ENCODE measurements at places on chromosomes 12 and 14. TPM values are rescaled to one million over a fixed set of nuclear protein-coding genes. Genes with fewer than 3 reads are reported as not detected.
A peak's percentile ranks its signal among the peaks of the same experiment; 100 is the strongest.

- no peak for DNase-seq
Measured at GRCh38 chr12:18261906-18262305, 588 bp downstream of the PIK3C2G start.

GRCh38 chr12:44847403-44847802 lies 28.7 kb downstream of the NELL2 start:
- DNase-seq: no peak

- no peak for DNase-seq
Measured at GRCh38 chr12:124026755-124027745, 54.0 kb downstream of the ZNF664 start.

DNA sequence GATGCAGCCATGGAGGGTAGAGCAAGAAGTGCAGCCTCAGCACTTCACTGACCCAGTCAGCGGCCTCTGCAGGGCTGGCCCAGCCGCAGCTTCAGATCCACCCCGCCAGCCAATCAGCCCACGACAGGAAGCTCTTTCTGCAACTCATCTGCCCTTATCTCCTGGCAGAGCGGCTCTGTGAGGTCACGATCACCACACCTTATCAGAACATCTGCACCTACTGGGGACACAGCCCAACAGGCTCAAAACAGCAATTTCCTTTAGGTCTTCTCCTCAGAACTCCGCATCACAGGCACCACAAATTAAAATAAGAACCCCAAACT lies 287.3 kb downstream of the BCL11B start:
- DNase-seq: no peak

DNA sequence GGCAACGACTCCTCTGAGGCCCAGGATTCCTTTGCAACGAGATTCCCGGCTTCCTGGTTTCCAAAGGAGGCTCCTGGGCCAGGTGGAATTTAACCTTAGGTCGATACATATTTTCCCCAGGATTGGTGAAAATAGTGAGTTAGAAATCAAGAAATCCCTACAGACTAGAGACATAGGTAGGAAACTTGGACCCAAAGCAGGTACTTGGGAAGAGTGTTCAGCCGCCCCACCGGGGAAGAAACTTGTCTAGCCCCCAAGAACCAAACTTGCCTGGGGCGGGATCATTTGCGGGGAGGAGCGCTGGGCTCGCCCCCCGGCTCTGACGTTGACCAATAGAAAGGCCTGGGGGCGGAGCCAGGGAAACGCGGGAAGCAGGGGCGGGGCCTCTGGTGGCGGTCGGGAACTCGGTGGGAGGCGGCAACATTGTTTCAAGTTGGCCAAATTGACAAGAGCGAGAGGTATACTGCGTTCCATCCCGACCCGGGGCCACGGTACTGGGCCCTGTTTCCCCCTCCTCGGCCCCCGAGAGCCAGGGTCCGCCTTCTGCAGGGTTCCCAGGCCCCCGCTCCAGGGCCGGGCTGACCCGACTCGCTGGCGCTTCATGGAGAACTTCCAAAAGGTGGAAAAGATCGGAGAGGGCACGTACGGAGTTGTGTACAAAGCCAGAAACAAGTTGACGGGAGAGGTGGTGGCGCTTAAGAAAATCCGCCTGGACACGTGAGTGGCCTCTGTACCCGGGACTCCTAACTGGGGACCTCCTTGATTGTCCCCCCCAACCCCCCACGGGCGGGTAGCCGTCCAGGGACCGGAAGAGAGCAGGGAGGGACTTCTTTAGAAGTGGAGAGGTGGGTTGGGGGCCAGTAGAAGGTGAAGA lies at the start of gene CDK2:
TSS of gene CDK2 (plus strand) at position 423 of the 874 bp plus-strand sequence. CDS start at position 602, 179 bp downstream.
- peak; percentile 96 for DNase-seq

DNA sequence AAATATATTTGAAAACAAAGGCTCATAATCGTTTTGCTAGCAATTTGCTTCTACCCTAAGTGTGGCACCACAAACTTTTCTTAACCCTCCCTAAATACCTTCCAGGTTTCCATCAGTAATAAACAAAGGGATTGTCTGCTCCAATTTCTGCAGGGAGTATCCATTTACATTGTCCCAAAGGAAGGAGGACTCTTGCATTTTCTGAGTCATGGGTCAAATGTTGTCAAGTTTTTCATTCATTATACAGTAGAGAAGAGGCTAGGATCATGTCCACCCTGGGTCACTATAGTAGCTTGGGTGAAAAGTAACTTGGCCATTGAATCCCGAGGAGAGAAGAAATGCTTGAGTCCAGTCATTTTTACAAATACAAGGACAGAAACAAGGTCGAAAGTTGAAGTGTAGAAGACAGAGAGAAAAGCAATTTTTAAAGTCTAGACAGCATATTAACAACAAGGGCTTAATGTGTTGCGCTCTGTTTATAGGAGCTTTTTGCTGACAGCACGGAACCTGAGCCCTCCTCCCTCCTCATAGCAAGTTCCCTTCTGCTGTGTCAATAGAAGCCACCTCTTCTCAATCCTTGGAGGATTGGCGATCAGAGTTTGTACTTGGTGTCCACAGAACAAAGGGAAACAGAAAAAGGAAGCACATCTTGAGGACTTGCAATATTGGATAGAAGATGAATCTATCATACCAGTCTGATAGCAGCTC lies 53.1 kb downstream of the TMEM30B start:
- DNase-seq: no peak

- DNase-seq: no peak
Measured at GRCh38 chr12:46153268-46153872, 115.5 kb downstream of the SLC38A1 start.

GRCh38 chr14:67253076-67253635 lies 11.9 kb downstream of the PALS1 start:
- DNase-seq: no peak

- DNase-seq: no peak
Measured at GRCh38 chr14:92258934-92259333, 64.0 kb upstream of the SLC24A4 start.

DNA sequence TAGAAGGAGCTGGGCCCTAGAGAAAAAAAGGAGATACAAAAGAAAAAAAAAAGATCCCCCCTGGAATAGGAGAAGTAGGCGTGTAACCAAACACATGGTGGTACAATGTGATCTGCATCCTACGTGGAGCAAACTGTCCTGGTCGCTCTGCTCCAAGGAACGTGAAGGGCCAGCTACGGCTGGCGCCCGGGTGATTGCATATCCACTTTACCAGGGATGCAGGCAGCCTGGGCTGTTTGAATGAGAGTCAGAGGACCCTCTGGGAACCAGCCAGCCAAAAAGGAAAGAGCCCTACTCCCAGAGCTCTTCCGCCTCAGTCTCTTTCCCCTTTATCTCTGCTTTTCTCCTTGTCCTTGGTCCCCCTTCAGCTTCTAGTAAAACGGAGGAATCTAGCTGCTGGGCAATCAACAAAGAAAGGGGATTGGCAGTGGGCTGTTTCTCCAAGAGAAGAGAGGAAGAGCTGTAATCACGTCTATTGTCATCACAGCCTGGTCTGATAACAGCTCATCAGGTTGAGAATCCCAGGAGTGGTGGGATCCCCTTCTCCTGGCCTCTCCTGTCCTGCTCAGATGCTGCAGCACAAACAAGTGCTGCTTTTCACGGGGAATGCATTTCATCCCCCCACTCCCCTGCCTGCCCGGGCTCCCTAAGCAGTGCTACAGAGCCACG lies 156.0 kb downstream of the ADCK1 start:
- no peak for DNase-seq

- DNase-seq: no peak
Measured at GRCh38 chr12:32478858-32479725, 79.7 kb downstream of the FGD4 start.

GRCh38 chr12:124179936-124180607 lies 114.8 kb upstream of the RFLNA start:
- no peak for DNase-seq

DNA sequence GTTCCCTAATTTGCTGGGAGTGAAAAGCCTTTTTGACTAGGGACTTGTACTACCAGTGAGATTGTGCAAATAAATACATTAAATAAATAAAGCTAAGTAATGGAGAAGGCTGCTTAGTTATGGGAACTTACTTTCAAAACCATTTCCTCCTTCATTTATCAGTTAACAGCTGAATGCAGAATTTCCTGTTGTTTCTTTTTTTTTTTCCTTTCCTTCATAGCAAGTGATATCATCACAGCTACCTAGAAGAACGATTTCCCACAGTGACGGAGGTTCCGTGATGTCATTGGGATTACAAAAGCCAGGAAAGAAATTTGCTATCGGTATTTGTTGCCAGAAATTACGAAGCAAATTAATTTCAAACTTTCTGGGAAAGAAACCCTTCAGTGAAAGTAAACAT lies 42.1 kb upstream of the SOCS2 start:
- DNase-seq: no peak

DNA sequence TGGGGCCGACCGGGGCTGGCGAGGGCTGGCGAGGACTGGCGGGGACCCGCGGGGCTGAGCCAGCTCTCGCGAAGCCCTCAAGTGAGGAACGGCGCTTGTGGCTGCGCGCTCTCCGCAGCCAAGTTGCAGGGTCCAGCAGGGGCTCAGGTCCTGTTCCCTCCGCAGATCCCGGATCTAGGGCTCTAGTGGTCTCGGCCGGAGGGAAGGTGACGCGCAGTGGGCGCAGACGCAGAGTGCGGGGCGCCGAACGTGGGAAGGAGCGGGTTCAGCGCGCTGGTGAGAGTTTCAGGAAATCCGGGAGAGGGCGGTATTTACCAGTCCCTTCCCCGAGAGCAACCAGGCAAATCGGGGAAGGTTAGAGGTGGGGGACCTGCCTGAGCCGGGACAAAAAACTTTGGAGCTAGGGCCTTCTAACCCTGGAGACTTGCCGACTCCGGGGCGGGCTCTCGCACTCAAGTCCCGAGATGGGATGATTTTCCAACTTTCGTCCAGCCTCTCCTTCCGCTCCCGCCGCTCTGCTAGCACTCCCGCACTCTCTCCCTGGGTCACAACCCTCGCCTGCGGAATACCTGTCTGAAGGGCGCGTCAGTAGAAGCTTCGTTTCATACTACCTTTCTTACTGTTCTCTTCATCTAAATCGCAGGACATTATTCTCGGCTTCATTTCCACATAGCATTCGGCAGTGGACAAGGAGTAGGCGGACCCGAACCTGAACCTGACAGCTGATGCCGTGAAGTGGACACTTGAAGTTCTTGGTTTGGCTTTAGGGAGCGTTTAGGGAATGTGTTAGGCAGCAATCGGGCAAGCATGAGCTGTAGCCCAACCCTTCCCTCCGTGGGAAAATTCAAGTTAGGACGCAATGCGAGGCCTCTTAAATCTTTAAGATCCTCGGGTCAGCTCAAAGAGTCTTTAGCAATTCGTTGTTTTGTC lies 13.6 kb upstream of the PAX9 start:
- DNase-seq: no peak

DNA sequence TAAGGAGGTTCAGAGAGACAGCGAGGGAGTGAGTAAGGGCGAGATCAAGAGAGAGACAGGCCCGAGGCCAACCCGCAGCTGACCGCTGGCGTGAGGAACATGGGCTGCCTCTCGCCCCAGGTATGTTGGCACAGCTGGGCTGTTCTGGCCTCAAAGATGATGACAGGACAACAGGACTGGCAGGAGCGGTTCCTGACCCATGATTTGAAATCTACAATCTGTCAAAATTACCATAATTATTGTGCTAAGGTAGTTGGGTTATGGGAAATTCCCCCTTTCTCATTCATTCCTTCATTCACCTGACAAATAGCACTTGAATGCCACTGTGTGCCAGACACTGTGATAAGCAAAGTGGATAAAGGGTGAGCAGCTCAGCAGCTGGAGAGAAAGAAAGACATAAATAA lies 5.1 kb upstream of the ENDOU start:
- peak; percentile 50 for DNase-seq

- DNase-seq: no peak
Measured at GRCh38 chr14:102020058-102020971, 55.9 kb downstream of the DYNC1H1 start.

- DNase-seq: no peak
Measured at GRCh38 chr12:74980510-74980909, 229.1 kb downstream of the KCNC2 start.

DNA sequence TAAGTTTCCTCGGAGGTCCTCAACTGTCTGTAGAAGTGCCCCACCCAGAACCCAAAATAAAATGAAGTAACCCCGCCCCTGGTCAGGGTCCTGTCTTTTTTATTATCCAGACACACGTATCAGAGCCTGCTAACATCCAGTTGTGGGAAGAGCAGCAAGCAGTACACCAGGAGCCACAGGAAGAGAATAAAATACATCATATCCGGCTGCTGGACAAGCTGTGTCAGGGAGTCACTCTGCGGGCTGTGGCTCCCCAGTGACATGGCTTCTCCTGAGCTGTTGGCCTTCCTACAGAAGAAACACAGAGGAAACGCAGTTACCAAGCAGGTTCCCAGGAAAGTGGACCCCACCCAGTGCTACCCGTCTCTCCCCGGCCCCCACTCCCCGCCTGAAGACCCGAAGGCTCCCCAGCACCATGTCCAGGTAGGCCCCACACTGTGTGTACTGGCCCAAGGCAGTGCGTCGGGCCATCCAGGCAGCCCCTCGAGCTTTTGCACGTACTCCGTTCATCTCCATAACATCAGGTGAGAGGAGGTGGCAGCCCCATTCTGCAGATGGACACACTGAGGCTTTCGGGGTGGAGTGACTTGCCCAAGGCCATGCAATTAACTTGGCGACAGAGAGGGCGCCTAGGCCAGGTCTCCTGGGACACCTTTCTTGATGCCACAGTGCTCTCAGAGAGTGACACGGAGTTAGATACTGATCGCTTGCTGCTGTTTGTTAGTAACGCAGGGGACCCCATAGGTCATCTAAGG lies 34.3 kb upstream of the DICER1 start:
- no peak for DNase-seq

DNA sequence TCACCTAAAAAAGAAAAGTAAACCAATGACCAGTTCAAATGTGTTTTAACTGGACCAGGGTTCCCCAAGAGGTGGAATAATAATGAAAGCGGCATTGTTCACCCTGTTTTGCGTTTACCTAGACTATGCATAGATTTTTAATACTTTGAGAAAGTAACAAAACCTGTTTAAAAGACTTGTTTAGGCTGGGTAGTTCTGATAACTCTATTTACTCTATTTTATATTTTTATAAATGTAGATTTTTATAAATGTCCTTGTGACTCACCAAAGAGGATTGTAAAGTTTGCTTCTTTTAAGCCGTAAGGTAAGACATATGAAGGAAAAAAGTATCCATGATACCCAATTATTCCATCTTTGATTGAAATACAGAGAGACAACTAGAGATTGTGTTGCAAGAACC lies 288.0 kb upstream of the NPAS3 start:
- DNase-seq: no peak

GRCh38 chr12:77919450-77919849 lies 88.8 kb downstream of the NAV3 start:
- no peak for DNase-seq

GRCh38 chr12:122336015-122336946 lies 70.0 kb upstream of the VPS33A start:
- DNase-seq: no peak

The STXBP6 gene
- total RNA-seq: 13.9 TPM

The NID2 gene
- 37.3 TPM for total RNA-seq

The AEBP2 gene
- total RNA-seq: 27.2 TPM

The PLEKHD1 gene
- total RNA-seq: 0.13 TPM

The PRR4 gene
- 2.6 TPM for total RNA-seq

The PRKD1 gene
- total RNA-seq: 4.3 TPM

The ADSS1 gene
- total RNA-seq: 114 TPM

The C12orf54 gene
- not detected for total RNA-seq

The ADCY6 gene
- total RNA-seq: 195 TPM

The CMKLR1 gene
- 21.0 TPM for total RNA-seq

The MYO1H gene
- not detected for total RNA-seq

The RFX4 gene
- total RNA-seq: not detected

The KRT6C gene
- total RNA-seq: not detected

The MTHFD1 gene
- 46.3 TPM for total RNA-seq

All from cardiac septum (tissue), 1 donor.